Right ventricle myocardium inferior (tissue), 1 donor: ENCODE measurements at places on chromosomes 5 and 9. TPM values are rescaled to one million over a fixed set of nuclear protein-coding genes. Genes with fewer than 3 reads are reported as not detected.
A peak's percentile ranks its signal among the peaks of the same experiment; 100 is the strongest.

FOXD4L4 gene
- total RNA-seq, result not detected

GRCh38 chr9:31355159-31355882 lies 1029.1 kb upstream of the ACO1 start:
- DNase-seq, result no peak

PCDHGA2 gene
- total RNA-seq, result 6.2 TPM

- no peak for DNase-seq
Measured at GRCh38 chr9:94922098-94922607, 195.7 kb downstream of the AOPEP start.

CCNO gene
- total RNA-seq, result not detected

HTR4 gene
- 0.22 TPM for total RNA-seq

GPR151 gene
- total RNA-seq, result not detected

GNAQ gene
- total RNA-seq, result 15.9 TPM

WDR5 gene
- 18.2 TPM for total RNA-seq

- no peak for DNase-seq
Measured at GRCh38 chr5:107254214-107254901, 416.4 kb downstream of the EFNA5 start.

HACD4 gene
- total RNA-seq, result 1.1 TPM

GRCh38 chr5:133779828-133780475 lies 167.6 kb upstream of the FSTL4 start:
- no peak for DNase-seq

GRCh38 chr5:9483779-9484178 lies 62.1 kb downstream of the SEMA5A start:
- DNase-seq, result no peak

- peak; percentile 66 for DNase-seq
Measured at GRCh38 chr9:14348373-14349145, 34.6 kb upstream of the NFIB start.

MARCHF6 gene
- total RNA-seq, result 161 TPM

DNA sequence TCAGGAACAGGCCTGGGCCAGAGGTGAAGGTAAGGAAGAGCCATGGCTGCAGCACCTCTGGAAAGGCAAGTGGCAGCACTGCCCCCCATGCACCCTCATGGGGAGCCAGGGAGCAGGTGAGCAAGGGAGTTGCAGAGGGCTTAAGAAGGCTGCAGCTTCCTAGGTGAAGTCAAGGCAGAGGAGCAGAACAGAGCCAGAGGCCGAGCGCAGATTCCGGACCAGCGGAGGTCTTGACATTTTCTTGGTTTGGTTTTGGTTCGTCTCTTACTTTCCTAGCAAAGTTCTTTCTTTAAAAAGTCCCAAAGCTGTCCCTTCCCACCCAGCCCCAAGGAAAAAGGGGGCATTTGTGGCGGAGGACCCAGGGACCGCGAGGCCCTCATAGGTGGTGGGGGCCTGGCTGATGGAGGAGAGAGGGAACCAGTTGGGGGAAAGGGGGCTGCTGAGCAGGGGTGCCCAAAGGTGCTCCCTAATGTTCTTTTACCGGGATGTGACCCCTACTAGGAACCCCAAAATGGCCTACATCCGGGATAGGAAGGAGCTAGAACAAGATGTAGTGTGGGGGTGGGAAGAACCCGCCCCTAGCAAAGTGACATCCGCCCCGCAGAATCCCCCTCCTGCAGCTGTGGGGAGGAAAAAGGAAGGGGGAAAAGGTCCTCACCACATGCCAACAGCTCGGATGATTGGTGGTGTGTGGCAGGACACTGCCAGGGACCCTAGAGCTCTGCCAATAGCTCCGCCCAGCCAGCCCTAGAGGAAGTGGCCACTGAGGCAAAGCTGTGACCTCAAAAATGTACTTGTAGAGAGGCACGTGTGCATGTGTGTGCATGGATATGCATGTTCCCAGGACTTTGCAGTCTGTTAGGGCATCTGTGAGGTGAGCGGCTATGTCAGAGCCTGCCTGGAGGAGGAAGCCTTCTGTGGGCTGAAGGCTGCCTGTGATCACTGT lies 914 bp upstream of the CD72 start:
- DNase-seq, result no peak
